Dorsolateral prefrontal cortex (tissue), 122 donors: ENCODE measurements at places on chromosomes 12 and 14.

GRCh38 chr14:64193821-64194220 is 100.3 kb downstream of the ESR2 start:
- DNase-seq, result no peak

- DNase-seq, result no peak
These were observed 131.3 kb downstream of the ZFP36L1 start for GRCh38 chr14:68661226-68662225.

- DNase-seq, result no peak
These were observed 52.3 kb downstream of the PAWR start for GRCh38 chr12:79638490-79638889.

- no peak for DNase-seq
These were observed 32.5 kb upstream of the DUSP6 start for GRCh38 chr12:89384807-89385206.

- DNase-seq, result no peak
These were observed 31.4 kb downstream of the CFAP251 start for GRCh38 chr12:121949648-121950397.

GRCh38 chr12:55060470-55060869 is 40.7 kb downstream of the NEUROD4 start:
- DNase-seq, result no peak

DNA sequence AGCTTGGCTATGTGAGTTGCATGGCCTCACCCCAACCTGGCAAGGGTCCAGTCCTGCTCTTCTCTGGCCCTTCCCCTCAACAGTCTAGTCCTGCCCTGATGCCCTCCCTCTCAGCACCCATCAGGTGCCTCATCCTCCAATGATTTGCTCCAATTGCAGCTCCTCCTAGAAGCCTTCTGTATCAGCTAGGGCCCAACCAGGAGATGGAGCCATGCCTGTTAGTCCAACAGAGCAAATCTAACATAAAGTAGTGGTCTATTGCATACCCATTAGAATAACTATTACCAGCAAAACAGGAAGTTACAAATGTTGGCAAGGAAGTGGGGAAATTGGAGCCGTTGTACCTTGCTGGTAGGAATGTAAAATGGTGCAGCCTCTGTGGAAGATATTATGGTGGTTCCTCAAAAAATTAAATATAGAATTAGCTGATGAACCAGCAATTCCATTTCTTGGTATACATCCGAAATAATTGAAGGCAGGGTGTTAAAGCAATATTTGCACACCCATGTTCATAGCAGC is 163.5 kb downstream of the VRK1 start:
- no peak for DNase-seq

- DNase-seq, result no peak
These were observed 98.7 kb downstream of the ASCL4 start for GRCh38 chr12:107873223-107873622.

DNA sequence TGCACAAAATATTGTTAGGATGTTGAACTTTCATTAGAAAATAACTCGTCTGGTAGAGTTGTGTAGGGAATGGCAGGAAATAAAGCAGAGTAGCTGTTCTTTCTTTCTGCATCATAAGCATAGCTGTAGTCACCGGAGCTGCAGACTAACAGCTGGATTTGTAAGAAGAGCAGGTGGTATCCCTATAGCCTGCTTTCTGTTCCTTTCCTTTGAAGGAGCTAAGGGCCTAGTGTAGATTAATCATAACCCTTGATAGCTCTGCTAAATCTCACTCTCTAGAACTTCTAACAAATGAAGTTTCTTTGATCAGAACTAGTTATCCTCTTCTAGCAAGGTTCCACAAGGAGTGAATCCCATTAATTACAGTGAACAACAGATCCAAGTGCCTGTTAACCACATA is 3.5 kb downstream of the LMO3 start:
- no peak for DNase-seq

GRCh38 chr12:49259452-49259851 is 5.4 kb upstream of the TUBA1C start:
- no peak for DNase-seq

- DNase-seq, result no peak
These were observed 15.2 kb downstream of the STON2 start for GRCh38 chr14:81384900-81385299.

DNA sequence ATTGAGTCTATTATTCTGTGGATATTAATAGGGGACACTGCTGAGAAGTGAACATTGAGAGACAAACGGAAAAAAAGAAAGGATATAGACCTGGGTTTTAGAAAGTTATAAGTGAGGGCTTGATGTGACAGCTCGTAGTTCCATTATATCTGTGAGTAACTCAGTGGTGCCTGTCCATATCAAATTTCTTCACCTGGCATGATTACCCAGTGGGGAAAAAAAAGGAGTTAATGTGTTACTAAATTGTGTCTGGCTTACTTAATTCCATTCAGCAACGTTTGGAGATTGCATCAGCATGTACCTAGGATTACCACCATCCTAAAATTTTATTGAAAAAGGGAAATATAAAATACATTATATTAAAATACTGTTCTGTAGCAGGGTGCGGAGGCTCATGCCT is 1249.9 kb downstream of the SLC16A7 start:
- no peak for DNase-seq

GRCh38 chr12:15856097-15856982 is 25.8 kb upstream of the STRAP start:
- peak; percentile 7 for DNase-seq

DNA sequence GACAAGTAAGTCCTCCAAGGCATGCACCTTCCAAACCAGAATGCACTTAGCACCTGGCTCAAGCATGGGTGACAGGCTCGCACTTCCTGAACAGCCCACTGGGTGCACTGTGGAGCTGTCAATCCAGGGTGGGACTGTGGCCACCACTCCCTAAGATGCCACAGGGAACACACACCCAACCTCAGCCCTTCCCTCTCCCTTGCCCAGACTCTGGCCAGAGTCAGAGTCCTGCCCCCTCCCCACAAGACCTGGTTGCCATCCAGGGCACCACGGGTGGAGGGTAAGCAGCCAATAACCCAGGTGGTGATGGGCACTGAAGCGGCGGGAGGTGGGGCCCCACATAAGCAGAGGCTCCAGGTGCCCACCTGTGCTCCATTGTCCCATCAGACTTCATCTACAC is 160.6 kb downstream of the MYRFL start:
- DNase-seq, result no peak

- DNase-seq, result no peak
These were observed 99.6 kb downstream of the LIN7A start for GRCh38 chr12:80838024-80838658.

DNA sequence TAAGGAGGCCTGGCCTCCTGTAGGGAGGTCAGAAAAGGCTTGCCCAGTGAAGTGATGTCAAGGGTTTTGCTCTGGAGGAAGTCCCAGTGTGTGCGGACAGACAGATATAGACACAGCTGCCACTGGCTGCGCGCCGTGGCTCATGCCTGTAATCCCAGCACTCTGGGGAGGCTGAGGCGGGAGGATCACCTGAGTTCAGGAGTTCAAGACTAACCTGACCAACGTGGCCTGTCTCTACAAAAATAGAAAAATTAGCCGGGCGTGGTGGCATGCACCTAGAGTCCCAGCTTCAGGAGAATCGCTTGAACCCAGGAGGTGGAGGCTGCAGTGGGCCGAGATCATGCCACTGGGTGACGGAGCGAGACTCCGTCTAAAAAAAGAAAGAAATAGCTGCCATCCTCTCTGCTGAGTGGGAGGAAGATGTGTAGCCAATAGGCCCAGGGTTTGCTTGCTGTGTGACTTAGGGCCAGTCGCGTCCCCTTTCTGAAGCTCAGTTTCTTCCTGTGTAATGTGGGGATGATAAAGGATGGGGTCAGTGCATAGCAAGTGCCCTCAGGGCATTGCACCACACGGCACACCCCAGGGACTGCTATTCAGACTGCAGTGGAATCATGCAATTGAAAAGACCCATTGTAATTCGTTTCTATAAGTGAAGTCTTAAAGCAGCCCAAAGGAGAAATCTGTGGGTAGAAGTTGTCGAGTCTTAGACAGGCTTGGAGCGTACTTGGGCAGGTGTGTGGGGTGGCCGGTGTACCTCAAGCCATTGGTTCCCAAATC is 18.7 kb upstream of the MLEC start:
- no peak for DNase-seq

- DNase-seq, result no peak
These were observed 24.3 kb upstream of the PLEK2 start for GRCh38 chr14:67436006-67436866.

DNA sequence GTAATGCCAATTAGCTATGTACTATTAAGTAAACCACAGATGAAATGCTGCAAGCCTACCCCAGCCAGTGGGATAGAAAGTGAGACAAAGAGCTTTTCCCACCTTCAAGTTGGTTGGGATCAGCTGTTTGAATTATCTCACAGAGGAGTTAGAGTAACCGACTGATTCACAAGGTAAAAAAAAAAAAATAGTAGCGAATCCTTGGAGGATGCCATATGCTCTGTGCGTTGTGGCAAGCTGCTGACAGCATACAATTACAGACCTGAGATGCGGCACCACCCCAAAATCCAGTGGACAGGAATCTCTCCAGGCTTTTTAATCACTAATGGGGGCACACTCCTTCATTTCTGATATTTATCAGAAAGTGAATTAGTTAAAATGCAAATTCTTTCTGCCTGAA is 157.0 kb upstream of the RMST start:
- no peak for DNase-seq

DNA sequence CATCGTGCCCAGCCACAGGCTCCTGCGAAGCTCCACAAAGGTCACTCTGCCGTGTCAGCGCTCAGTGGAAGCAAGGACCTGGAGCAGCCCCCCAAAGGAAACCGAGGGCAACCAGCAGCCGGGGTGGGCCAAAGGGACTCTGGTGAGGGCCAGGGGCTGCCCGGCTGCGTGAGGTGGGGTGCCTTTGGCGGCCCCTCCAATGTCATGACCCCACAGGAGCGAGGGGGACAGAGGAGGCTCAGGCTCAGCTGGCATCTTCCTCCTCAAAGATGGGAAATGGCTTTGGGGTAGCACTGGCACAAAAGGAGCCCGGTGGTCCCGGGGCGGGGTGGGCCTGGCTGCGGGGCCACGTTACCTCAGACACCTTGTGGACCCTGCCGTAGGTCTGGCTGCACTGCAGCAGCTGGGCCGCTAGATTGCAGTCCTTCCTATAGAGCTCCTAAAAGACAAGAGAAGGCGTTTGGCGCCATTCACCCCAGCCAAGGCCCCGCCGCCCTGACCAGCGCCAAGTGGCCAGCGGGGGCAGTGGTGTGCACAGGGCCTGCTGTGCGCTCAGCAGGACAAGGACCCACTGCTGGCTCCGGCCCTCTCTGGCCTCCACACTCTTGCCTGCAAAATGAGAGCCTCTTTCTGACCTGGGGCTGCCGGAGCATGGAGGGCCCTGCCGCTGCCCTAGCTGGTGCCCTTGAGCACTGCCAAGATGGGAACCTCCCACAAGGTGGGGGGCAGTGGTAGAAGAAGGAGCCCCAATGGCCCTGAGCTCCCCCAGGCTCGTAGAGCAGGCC is 46.9 kb downstream of the BEGAIN start:
- DNase-seq, result no peak

DNA sequence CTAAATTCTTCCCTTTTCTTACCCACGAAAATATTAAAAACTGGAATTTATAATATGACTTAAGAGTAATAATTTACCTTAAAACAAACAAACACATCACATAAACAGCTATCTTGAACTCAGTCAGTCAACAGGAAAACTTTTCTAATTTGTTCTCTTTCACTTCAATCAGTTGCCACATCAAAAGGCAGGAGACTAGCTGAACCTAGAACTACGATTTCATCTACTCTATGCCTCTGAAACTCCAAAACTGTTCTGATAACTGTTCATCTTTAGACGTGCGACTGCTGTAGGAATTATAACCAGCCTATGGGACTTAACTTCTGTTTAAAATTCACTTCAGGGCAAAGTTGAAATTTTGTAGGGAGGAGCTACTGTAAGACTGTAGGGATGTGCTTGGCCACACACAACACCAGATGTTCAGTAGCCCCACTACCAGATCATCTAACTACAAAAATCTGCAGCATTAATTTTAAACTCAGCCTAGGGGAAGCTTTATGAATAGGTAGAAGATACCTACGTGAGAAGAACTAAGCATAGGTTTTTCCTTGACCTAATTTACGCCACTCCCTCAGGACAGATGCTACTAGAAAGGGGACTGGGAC is 7.6 kb upstream of the RAD51AP1 start:
- no peak for DNase-seq

GRCh38 chr12:2628401-2628800 is 166.4 kb upstream of the FKBP4 start:
- DNase-seq, result no peak

DNA sequence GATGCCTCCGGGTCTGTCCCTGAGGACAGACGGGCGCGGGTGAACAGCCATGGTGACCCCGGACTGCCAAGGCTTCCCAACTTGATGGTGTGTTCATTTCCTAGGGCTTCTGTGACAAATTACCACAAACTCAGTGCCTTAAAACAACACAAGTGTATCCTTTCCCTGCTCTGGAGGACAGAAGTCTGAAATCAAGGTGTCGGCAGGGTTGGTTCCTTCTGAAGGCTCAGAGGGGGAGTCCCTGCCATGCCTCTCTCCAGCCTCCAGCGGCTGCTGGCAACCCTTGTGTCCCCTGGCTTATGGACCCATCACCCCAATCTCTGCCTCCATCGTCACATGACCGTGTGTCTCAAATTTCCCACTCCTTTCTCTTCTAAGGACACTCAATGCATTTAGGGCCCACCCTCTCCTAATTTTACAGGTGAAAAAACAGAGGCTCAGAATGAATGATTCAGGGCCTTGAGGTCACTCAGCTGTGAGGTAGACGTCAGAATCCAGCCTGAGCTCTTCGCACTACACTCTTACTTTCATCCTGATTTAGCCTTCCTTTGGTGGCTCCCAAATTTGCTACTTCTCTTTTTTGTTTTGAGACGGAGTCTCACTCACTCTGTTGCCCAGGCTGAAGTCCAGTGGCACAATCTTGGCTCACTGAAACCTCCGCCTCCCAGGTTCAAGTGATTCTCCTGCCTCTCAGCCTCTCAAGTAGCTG is 45.4 kb downstream of the VCPKMT start:
- no peak for DNase-seq

- no peak for DNase-seq
These were observed 62.8 kb upstream of the SLC35F4 start for GRCh38 chr14:57928732-57929131.

DNA sequence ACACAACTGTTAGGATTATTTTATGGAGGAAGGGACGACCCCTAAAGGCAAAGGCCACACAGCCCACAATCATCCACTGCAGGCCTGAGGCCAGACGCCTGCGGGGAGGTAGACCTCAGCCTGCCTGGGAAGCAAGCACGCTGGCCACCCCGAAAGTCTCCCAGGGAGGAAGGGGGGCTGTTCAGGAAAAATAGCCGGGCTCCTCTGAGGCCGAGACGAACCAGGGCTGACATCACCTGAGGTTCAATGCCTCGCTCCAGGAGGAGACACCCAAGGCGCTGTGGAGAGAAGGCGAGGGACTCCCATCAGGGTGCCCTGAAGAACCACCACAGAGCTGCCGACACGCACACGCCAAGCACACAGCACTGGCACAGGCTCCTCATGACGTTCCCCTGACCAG is 127.4 kb downstream of the PIWIL1 start:
- no peak for DNase-seq

GRCh38 chr14:84520711-84521338 is 1009.1 kb upstream of the FLRT2 start:
- no peak for DNase-seq

GRCh38 chr14:59687663-59688062 is 111.1 kb upstream of the CCDC175 start:
- DNase-seq, result no peak

GRCh38 chr14:79074510-79074909 is 904.3 kb downstream of the NRXN3 start:
- no peak for DNase-seq
